ENCODE measurements at places on chromosomes 11 and 22. TPM values are rescaled to one million over a fixed set of nuclear protein-coding genes. Genes with fewer than 3 reads are reported as not detected.

DNA sequence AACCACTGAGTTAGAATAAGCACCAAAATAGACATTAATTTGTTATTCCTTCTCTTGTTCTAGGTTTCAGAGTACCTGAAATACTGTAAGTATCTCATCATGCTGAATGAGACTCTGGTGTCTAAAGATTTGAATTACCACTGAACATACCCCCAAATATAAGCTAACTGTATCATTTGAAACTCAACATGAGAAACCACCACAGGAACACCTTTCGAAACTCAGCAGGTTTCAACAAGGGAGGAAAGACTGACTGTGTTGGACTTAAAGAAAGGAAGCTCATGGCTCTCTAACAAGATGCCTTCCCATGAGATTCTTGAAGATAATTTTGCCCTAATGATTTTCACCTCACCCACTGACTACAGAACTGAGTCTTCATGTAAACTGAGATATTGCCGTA lies 37.0 kb downstream of the PRCP start:
- H3K27ac ChIP-seq, result no peak overlapping the region
- no peaks in the 10 kb centered on the region for H3K36me3 ChIP-seq
- no peaks in the 10 kb centered on the region for H3K27me3 ChIP-seq
- H3K4me3 ChIP-seq, result no peak overlapping the region

DNA sequence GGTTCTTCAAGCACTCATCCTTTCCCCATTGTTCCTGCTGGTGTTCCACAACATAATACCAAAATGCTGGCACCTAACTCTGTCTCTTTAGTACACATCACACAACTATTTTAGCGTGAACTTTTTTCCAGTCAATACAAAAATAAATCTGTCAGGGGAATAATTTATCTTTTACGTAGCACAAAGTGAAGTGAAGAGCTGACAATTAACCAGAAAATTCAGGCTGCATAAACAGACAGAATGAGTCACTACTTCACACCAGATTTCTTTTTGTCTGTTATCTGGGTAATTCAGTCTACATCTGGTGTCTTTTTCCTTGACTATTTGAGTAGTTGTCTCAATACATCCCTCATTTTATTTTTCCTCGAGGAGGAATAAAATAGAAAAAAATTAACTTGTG lies 7.9 kb upstream of the ETS1 start:
- H3K4me1 ChIP-seq, result no peaks in the 10 kb centered on the region
- no peaks in the 10 kb centered on the region for H3K36me3 ChIP-seq
- no peaks in the 10 kb centered on the region for H3K27me3 ChIP-seq

DNA sequence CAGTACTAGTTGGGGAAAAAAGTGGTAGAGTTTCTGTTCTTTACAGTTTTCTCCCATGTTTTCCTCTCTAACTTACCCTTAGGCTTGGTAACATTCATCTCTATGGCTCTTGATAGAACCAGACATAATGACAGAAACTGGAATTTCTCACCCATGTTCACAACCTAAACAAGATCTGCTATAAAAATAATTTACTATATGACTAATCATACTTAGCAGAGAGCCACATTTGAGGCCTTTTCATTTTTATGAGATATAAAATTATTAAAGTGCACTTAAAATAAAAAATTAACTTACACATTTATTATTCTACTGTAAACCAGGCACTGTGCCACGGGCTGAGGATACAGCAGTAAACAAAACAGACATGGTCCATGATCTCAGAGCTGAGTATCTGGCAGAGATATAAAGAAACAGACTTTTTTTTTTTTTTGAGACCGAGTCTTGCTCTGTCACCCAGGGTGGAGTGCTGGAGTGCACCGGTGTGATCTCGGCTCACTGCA lies 98.1 kb downstream of the GAB2 start:
- peaks cover 4% of the 10 kb centered on the region for H3K4me1 ChIP-seq
- no peak overlapping the region for H3K4me3 ChIP-seq
- DNase-seq, result no peak
- no peak overlapping the region for H3K27ac ChIP-seq
- no peaks in the 10 kb centered on the region for H3K27me3 ChIP-seq

GRCh38 chr11:64586366-64586765 lies 4.7 kb upstream of the SLC22A12 start:
- no peaks in the 10 kb centered on the region for H3K27me3 ChIP-seq
- no peaks in the 10 kb centered on the region for H3K36me3 ChIP-seq
- peaks cover 6% of the 10 kb centered on the region for H3K4me1 ChIP-seq
- no peak overlapping the region for H3K4me3 ChIP-seq
- H3K27ac ChIP-seq, result no peak overlapping the region

GRCh38 chr22:20951932-20952380 lies 15.1 kb upstream of the AIFM3 start:
- H3K4me1 ChIP-seq, result peaks cover 48% of the 10 kb centered on the region
- DNase-seq, result no peak
- H3K36me3 ChIP-seq, result no peaks in the 10 kb centered on the region

GRCh38 chr11:108958368-108959104 lies 293.7 kb downstream of the DDX10 start:
- no peaks in the 10 kb centered on the region for H3K36me3 ChIP-seq
- DNase-seq, result no peak
- H3K27me3 ChIP-seq, result no peaks in the 10 kb centered on the region
- no peaks in the 10 kb centered on the region for H3K4me1 ChIP-seq

- no peak for DNase-seq
- H3K27ac ChIP-seq, result no peak overlapping the region
- H3K36me3 ChIP-seq, result no peaks in the 10 kb centered on the region
- no peaks in the 10 kb centered on the region for H3K27me3 ChIP-seq
- H3K4me1 ChIP-seq, result no peaks in the 10 kb centered on the region
These were observed 4.9 kb upstream of the OR5L1 start for GRCh38 chr11:55806248-55806647.

- no peaks in the 10 kb centered on the region for H3K27me3 ChIP-seq
- peaks cover 22% of the 10 kb centered on the region for H3K4me1 ChIP-seq
- no peak overlapping the region for H3K27ac ChIP-seq
- no peak for DNase-seq
These were observed 65.1 kb upstream of the RRAS2 start for GRCh38 chr11:14424096-14424495.

- H3K27ac ChIP-seq, result no peak overlapping the region
- DNase-seq, result no peak
- no peak overlapping the region for H3K4me3 ChIP-seq
- no peaks in the 10 kb centered on the region for H3K36me3 ChIP-seq
- no peaks in the 10 kb centered on the region for H3K4me1 ChIP-seq
These were observed 26.2 kb upstream of the TPBGL start for GRCh38 chr11:75214411-75214821.

GRCh38 chr11:44096360-44097185 lies 1.1 kb downstream of the EXT2 start:
- peaks cover 21% of the 10 kb centered on the region for H3K4me1 ChIP-seq
- peak overlapping the region; percentile 82 for H3K4me3 ChIP-seq
- no peaks in the 10 kb centered on the region for H3K27me3 ChIP-seq
- no peak for DNase-seq

DNA sequence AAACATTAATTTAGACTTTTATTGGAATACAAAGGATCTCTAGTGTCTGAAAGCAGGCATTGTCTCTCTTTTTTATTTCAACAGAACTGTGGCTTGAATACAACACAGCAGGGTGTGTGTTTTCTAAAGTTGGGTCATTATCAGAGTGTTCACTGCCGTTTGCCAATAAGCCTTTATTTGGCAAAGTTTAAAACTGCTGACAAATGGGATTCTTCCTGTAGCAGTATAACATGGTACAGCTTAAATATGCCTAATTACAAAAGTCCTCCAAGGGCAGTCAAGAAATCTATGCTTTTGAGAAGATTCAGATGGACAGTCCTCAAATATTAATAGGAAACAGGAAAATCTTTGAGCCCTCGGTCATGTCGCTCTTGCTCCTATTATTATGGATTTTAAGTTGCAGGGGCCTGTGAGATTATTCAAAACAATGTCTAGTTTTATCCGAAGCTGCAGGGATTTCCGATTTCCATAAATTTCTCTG lies 199.9 kb downstream of the MAML2 start:
- H3K27ac ChIP-seq, result no peak overlapping the region
- H3K36me3 ChIP-seq, result no peaks in the 10 kb centered on the region
- no peaks in the 10 kb centered on the region for H3K27me3 ChIP-seq
- DNase-seq, result no peak
- no peaks in the 10 kb centered on the region for H3K4me1 ChIP-seq
- H3K4me3 ChIP-seq, result no peak overlapping the region

- H3K4me3 ChIP-seq, result peak overlapping the region; percentile 22
- H3K36me3 ChIP-seq, result no peaks in the 10 kb centered on the region
- peak; percentile 79 for DNase-seq
- peak overlapping the region; percentile 94 for H3K27ac ChIP-seq
- H3K4me1 ChIP-seq, result peaks cover 21% of the 10 kb centered on the region
These were observed 12.7 kb downstream of the DUSP8 start for GRCh38 chr11:1559111-1559951.

GRCh38 chr11:36534276-36534840 lies 24.3 kb upstream of the TRAF6 start:
- H3K4me3 ChIP-seq, result no peak overlapping the region
- no peaks in the 10 kb centered on the region for H3K36me3 ChIP-seq
- DNase-seq, result no peak
- H3K27me3 ChIP-seq, result no peaks in the 10 kb centered on the region

DNA sequence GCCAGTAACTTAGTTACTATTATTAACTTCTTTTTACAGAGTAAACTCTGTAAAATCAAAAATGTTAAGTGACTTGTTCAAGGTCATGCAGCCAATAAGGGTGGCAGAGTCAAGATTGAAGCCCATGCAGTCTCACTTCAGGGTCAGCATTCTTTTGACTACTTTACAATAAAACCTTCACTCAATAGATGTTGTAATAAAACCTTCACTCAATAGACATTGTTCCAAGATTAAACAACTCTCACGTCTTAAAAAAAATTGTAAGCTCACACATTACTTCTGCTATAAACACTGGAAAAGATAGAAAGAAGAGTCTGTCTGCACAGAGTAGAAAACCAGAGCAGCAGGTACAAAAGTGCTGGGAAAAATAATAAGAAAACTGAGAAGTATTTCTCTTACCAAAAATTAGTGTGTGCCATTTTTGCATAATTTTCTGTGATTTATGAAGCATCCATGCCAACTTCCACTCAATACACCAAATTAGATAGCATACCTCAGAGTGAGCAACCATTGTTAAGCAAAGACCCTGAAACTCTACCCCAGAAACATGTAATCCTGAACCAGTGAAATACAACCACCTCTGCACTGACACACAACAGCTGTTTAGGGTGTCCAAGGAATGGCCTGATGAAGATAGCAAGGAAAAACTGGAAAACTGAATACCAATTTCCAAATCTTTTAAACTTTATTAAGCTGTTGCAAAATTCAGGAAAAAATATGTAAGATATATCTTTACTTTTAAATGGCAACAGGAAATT lies 4.9 kb upstream of the SOX6 start:
- no peak for DNase-seq
- no peaks in the 10 kb centered on the region for H3K27me3 ChIP-seq
- peaks cover 49% of the 10 kb centered on the region for H3K4me1 ChIP-seq
- no peak overlapping the region for H3K4me3 ChIP-seq

GRCh38 chr22:41912338-41913039 lies 2.4 kb downstream of the SHISA8 start:
- H3K4me3 ChIP-seq, result no peak overlapping the region
- H3K36me3 ChIP-seq, result no peaks in the 10 kb centered on the region
- no peak for DNase-seq
- peaks cover 5% of the 10 kb centered on the region for H3K4me1 ChIP-seq
- peaks cover 60% of the 10 kb centered on the region for H3K27me3 ChIP-seq

GRCh38 chr11:22666688-22667439 lies 453 bp downstream of the GAS2 start:
- peak overlapping the region; percentile 73 for H3K4me3 ChIP-seq
- peak overlapping the region; percentile 81 for H3K27ac ChIP-seq
- H3K27me3 ChIP-seq, result no peaks in the 10 kb centered on the region

GRCh38 chr11:33891714-33892327 lies at the start of gene LMO2:
LMO2 (minus strand) TSS chr11:33892076; CDS start chr11:33869716, 22,360 bp downstream.
- no peaks in the 10 kb centered on the region for H3K27me3 ChIP-seq
- no peak within 1 kb of the TSS for H3K4me3 ChIP-seq
- H3K4me1 ChIP-seq, result peaks cover 7% of the 10 kb centered on the region
- H3K27ac ChIP-seq, result peak within 1 kb of the TSS; percentile 73

DNA sequence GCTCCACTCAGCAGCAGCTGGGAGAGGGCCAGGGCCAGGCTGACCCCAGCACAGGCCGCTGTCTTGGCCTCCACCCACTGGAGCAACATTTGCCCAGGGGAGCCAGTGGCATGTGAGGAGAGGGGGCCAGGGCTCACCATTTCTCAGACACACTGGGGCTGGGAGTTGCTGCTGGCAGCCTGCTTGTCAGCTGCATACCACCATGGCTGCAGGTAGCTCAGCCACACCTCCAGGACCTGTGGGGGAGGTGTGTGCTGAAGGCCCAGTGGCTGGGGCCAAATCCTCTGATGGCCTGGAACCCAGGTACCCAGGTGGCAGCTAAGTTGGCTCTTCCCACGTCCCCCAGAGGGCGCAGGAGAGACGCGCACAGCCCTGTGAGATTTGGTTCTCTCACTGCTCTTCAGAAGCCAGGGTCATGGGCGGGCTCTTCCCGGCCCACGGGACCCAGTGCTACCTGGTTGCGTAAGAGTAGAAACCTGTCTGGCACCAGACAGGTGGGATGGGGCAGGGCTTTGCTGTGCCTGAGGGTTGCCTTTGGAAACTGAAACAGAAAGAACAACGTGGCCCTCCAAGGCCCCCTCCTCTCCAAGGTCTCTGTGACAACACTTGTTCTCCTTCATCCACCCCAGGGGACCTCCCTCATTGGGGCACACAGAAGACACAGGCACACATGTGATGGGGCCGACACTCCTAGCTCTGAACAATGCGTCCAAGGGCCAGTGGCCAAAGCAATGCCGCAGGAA lies 98.8 kb downstream of the MED15 start:
- no peak overlapping the region for H3K4me3 ChIP-seq
- H3K27me3 ChIP-seq, result no peaks in the 10 kb centered on the region
- no peaks in the 10 kb centered on the region for H3K4me1 ChIP-seq
- DNase-seq, result no peak
- no peak overlapping the region for H3K27ac ChIP-seq

- peak; percentile 47 for DNase-seq
- peaks cover 22% of the 10 kb centered on the region for H3K4me1 ChIP-seq
- H3K36me3 ChIP-seq, result no peaks in the 10 kb centered on the region
These were observed 62.7 kb upstream of the AMOTL1 start for GRCh38 chr11:94705419-94705818.

Gene RASL10A
- total RNA-seq, result 0.13 TPM

Gene OR52A1
- total RNA-seq, result not detected

Gene OR51G2
- total RNA-seq, result not detected
